Suppressor macrophage treated with lipopolysaccharide for 4 hours (primary cell): ENCODE measurements at places on chromosomes 3 and 15.

GRCh38 chr3:32181796-32182195, 56.7 kb upstream of the CMTM8 start:
- DNase-seq, result no peak

DNA sequence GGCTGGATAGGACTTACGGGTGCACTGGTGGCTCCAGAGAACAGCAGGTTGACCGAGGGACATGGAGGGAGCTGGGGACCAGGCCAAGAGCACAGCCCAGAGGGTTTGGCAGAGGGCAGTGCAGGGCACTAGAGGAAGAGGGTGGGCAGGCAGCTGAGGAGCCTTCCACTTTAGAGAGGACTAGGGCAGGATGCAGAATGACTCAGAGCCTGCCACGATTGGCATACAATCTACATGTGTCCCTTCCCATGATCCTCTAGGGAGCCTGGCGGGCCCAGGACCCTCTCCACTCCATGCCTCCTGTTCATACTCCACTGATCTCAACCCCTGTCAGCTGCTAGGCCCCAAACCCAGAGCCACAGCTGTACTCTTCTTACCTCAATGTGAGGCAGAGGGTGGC, 14.4 kb upstream of the APEH start:
- DNase-seq, result no peak

GRCh38 chr3:181358562-181358961, 353.2 kb upstream of the SOX2 start:
- DNase-seq, result no peak

GRCh38 chr3:143559296-143559695, 289.0 kb downstream of the SLC9A9 start:
- DNase-seq, result no peak

- DNase-seq, result no peak
Observed at GRCh38 chr3:134993011-134993410, 198.0 kb downstream of the EPHB1 start.

GRCh38 chr3:146161663-146162002, 649 bp upstream of the PLOD2 start:
- DNase-seq, result no peak

GRCh38 chr3:194197396-194197960, 61.5 kb downstream of the HES1 start:
- DNase-seq, result no peak

- no peak for DNase-seq
Observed at GRCh38 chr3:188062216-188062615, 91.7 kb upstream of the LPP start.

- DNase-seq, result peak; percentile 11
Observed at GRCh38 chr3:108222853-108223565, 785 bp upstream of the IFT57 start.

GRCh38 chr15:25249236-25250010, 189.4 kb downstream of the UBE3A start:
- DNase-seq, result no peak

DNA sequence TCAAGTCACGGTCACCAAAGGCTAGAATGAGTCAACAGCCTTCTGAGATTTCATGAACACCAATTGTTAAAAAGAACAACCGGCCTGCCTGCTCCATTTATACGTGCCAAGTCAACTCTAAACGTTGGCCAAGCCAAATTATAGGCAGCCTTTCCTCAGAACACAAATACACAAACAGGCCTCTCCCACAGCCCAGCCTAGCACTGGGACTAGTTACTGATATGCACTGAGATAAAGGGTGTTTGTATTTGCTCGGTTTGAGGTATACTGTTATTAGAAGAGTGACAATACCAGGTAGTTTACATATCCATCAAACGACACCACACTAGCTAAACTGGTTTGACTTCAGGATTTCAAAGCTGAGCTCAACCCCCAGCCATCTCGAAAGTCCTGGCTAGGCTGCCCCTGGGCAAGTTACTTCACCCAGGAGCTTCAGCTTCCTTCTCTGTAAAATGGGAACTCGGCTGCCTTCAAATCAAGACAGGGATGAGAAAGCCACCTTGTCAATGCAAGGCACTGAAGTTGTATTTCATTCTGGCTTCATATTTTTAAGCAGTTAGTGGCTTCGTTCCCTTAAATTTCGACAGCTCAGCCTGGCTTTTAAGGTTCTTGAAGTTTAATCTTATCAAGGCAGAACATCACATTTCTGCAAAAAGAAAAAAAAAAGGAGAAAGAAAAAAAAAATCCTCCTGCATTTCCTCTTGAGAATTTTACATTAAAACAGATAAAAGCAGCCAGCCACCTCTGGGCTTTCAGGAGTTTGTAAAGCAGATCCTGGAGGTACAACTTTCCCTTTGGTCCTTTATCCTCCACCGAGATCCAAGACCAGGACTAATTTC, 4.0 kb downstream of the TLE3 start:
- no peak for DNase-seq

DNA sequence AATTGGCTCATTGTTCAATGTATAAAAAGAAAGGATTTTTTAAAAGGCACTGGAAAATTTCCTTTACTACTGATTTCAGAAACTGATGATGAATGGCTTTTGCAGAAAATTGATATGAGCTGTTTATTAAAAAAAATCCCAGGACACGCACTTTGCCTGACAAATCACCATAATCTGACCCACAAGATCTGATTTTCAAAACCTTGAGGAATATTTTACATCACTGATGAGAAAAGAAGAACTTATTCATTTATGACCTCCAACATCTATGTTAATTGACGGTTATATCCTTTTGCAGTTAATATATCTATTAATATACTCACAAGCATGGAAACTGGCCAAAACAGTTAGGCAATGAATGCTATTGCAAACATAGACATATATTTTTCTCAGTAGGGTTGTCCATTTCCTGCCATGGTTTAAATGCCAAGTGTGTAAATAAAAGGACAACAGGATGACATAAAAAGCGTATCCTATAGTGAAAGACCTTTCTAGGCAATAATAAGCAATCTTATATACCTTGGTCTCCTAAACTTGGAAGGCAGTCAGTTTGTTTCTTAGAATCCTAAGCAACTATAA, 109.7 kb upstream of the SLC7A14 start:
- DNase-seq, result no peak

- no peak for DNase-seq
Observed at GRCh38 chr3:43704697-43705096, 14.0 kb downstream of the ABHD5 start.

GRCh38 chr15:41965441-41966413, 6.6 kb downstream of the EHD4 start:
- no peak for DNase-seq

DNA sequence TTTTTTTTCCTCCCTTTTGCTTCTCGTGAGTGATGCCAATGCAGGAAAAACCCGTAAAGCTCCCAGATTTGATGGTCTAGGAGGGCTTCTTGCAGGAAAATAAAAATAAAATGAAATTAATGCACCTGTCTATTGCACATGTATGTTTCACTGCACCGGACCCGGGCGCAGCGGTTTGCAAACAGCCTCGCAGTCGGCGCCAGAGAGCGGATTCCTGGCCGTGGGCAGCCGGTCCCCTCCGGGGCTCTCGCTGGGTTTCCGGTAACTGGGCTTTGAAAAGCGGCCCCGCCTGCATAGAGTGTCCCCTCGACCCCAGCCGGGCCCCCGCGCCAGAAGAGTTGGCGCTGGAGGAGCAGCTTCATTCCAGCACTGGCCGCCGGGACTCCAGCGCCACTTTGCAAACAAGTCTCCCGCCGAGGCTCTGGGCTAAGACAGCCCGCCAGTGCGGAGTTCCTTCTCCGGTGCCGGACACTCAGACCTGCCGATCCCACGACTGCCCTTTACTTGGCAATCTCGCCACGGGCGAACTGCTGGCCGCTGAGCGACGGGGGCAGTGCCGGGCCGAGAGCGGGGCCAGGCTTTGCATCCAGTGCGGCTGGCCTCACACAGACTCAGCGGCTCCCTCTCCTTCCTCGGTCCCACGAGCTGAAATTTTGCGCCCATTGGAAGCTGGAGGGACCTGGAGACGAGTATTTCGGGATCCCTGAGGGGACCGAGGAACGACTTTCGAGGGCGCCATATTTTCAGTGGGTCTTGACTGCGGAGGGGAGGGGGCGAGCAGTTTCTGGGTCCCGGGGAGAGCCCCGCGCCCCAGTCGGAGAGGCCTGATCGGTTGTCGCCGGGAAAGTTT, 225.9 kb upstream of the C2CD4B start:
- peak; percentile 18 for DNase-seq

DNA sequence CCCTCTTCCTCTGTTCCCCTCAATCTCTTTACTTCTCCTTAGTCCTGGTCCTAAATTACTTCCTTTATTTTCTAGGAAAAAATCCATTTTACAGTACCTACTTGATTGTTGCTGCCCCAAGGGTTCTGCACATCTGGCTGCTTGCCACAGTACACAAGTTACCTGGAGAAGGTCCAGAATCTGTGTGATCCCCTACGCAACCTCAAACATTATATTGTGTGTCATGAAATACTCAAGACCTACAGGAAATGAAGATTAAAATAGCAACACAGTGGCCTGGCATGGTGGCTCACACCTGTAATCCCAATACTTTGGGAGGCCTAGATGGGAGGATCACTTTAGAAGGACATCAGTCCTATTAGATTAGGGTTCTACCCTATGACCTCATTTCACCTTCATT, 48.7 kb downstream of the PRKAR2A start:
- no peak for DNase-seq

- DNase-seq, result no peak
Observed at GRCh38 chr15:70770863-70771262, 7.5 kb upstream of the UACA start.

DNA sequence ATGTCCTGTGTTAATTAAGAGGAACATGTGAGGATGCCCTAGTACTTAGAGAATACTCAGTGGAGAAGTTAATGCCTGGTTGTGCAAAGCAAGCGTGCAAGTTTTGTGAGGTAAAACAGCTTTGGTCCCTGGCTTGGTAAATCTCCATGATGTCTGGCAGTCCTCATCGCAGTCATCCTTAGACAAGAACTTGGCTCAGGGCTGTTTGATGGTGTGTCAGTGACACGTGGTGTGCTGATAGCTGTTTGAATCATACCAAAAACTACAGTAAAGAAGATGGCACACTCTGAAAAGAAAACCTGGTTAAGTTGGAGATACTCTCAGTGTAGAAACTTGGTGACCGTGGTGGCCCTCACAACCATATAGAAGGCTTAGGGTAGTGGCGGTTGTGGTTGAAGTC, 361.7 kb downstream of the FEZF2 start:
- DNase-seq, result no peak
